ENCODE measurements at places on chromosomes 16 and 17. TPM values are rescaled to one million over a fixed set of nuclear protein-coding genes. Genes with fewer than 3 reads are reported as not detected.

DNA sequence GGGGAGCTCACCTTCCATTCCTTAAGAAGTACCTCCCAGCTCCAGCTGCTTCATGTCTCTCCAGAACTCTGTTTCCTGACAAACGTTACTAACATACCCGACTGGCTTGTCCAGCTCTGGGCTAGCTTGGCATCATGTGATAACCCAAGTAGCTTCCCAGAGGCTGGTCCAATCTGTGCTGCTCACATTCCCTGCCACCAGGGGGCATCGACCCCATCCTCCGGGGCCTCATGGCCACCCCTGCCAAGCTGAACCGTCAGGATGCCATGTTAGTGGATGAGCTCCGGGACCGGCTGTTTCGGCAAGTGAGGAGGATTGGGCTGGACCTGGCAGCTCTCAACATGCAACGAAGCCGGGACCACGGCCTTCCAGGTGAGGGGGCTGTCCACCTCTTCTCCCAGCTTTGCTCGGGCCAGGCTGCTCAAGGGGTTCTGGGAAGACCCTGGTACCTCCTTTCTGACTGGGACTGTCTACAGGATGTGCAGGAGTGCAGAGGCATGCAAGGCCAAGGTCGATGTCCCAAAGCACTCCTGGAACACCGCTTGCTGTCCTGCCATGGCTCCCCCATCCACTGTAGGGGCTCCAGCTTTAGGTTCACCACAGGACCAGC lies 7.6 kb downstream of the EPX start:
- DNase-seq: peak; percentile 72

GRCh38 chr17:38908676-38909181 lies 16.7 kb upstream of the LASP1NB start:
- DNase-seq: no peak

- DNase-seq: no peak
Observed at GRCh38 chr17:59145571-59146096, 9.4 kb downstream of the SKA2 start.

- DNase-seq: peak; percentile 27
Observed at GRCh38 chr16:49455991-49456745, 82.6 kb downstream of the C16orf78 start.

GRCh38 chr17:50689251-50689650 lies 18.5 kb downstream of the ANKRD40 start:
- DNase-seq: no peak

DNA sequence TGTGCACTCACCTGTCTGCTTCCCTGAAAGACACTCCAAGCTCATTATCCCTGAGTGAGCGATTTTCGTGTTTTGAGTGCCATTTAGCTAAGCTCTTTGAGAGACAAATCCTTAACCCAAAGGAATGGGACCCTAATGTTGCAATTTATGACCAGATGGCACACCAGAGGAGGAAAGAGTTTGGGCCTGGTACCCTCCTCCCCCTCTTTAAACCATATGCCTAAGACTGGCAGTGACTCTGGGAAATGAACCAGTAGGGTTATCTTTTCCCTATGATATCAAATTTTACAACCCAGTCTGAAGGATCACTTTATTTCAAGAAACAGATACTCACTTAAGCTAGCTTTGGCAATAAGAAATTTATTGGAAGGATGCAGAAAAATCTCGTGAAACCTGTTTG lies 550.4 kb downstream of the TOX3 start:
- no peak for DNase-seq

- no peak for DNase-seq
Observed at GRCh38 chr17:79809530-79810129, 12.8 kb upstream of the CBX8 start.

DNA sequence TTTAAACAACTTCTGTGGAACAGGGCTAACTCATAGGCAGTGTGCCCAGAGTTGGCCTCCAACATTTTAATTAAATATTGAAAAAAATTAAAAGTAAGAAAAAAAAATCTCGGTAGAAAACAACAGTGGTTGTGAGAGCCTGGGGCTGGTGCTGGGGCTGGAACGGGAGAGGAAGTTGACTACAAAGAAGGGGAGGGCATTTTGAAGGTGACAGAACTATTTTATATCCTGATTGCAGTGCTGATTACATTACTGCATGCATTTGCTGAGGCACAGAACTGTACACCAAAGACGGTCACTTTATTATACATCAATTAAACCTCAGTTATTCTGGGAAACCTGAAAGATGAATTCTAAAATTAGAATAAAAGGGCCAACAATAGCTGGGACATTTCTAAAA lies 142.5 kb downstream of the PARN start:
- DNase-seq: no peak

- no peak for DNase-seq
Observed at GRCh38 chr17:67126983-67127382, 82.6 kb downstream of the CACNG1 start.

DNA sequence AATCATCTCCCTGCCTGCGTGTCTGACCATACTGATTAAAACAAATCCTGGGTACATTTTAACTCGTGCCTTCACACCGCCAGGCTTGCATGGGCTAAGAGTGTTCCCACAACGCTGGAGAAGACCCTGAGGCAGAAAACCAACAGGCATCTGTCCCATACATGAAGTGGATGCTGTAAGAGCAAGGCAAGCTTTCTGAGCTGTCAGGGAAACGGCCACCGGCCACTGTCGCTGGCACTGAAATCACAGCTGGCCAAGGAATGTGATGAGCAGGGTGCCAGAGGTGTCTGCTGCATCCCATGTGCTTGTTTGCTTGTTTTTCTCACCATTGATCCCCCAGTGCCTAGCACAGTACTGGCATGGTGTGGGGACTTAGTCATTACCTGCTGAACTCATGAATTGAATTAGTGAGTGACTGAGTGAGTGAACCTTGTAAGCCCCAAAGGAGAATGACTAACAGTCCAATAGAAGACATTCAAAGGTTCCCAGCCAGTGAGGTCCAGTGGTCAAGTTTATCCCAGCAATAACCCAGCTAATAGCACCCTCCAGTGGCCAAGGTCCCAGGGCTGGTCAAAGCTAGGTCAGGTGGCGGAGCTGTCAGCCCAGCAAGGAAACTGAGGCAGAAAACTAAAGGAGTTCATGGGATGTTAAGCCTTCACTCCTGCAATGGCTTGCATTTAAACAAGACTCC lies 92.7 kb upstream of the CDH5 start:
- no peak for DNase-seq

DNA sequence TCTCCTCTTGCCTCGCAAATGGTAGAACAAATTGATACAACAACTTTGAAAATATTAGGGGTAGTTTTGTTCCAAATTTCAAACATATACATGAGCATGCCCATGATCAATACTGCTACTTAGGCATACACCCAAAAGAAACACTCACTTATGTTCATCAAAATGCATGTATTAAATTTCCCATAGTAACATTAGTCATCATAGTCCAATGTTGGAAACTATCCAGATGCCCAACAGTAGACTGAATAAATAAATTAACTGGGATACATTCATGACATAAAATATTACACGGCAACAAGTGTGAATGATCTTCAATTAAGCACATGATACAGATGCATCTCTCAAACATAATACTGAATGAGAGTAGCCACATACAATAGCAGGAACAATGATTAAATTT lies 391.6 kb downstream of the CDH11 start:
- no peak for DNase-seq

- DNase-seq: no peak
Observed at GRCh38 chr17:81386646-81387099, 8.6 kb upstream of the BAHCC1 start.

DNA sequence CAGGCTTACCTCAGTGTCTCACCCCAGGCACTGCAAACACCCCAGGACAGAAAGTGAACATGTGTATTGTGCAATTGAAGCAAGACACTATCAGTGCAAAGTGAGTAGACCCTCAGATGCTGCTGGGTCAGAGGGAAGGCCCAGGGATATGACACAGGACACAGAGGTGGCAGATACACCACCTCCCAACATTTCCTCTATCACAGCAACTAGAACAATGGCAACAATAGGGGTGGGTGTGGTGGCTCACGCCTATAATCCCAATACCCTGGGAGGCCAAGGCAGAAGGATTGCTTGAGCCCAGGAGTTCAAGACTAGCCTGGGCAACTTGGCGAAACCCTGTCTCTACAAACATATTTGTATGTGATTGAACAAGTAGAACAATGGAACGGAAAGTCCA lies 22.5 kb downstream of the MILR1 start:
- DNase-seq: no peak

- DNase-seq: no peak
Observed at GRCh38 chr16:67459861-67460150, 21.2 kb downstream of the ATP6V0D1 start.

DNA sequence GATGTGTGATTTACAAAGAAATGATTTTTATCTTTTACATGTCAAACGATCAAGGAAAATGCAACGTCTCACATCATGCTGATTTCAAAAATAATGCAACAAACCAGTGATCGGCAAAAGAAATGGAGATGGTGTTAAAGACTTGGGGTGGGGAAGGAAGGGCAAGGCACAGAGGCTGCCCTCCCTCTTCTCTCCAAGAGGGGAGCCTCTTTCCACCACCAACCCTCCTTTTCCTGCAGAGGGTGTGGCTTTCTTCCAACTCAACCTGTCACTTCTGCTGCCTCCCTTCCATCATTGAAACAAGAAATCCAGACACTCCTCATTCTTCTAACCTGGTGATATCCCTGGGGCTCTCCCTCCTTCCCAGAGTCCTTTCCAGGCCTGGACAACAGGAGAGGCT lies 320.8 kb downstream of the SLC39A11 start:
- DNase-seq: no peak

DNA sequence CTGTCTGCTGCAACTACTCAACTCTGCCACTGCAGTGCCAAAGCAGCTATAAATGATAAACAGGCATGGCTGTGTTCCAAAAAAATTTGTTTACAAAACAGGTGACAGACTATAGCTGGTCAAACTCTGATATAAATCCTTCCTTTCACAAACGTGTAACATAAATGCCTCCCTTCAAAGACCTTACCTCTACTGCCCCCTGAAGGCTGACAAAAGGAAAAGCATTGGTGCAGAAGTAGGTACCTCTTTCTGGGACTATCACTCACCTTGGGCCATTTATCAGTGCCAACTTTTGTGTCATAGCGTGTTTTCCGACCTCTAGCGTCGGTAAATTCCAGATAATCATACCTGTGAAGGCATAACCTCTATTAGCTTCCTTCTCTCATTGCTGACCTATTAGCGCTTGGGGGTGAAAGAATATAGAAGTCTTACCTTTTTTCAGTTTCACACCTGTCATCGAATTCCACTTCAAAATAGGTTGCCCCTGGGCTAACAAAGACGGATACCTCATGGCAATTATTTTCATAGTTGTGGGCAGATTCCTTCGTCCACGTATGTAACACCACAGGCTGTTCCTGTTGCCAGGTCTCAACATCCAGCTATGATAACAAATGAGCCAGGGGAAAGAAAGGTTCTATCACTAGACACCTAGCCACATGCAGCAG lies 67.9 kb downstream of the ZZEF1 start:
- no peak for DNase-seq

GRCh38 chr16:1655909-1656807 lies 21.9 kb upstream of the JPT2 start:
- DNase-seq: no peak

- peak; percentile 67 for DNase-seq
Observed at GRCh38 chr17:35373984-35374765, 754 bp upstream of the SLFN11 start.

DNA sequence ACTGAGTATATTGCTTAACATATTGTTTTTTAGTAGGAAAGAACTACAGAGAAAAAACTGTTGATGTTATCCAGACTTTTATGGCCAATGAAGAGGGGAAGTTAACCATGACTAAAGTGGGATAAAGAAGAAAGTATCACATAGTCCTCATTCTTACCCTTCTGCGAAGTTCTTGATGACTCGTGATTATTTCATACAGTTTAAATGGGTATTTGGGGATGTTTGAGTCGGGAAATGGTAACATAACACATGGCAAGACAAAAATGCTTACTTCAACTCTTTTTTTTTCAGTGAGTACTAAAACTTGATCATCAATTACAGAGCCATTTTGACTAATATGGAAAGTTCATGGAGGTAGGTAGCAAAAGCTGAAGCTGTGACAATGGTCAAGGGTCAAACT lies 4.9 kb downstream of the POLG2 start:
- DNase-seq: no peak

GRCh38 chr17:60598001-60598736 lies 1.8 kb upstream of the PPM1D start:
- DNase-seq: no peak

GRCh38 chr17:34024806-34025551 lies 230.1 kb upstream of the CCL2 start:
- DNase-seq: no peak

DNA sequence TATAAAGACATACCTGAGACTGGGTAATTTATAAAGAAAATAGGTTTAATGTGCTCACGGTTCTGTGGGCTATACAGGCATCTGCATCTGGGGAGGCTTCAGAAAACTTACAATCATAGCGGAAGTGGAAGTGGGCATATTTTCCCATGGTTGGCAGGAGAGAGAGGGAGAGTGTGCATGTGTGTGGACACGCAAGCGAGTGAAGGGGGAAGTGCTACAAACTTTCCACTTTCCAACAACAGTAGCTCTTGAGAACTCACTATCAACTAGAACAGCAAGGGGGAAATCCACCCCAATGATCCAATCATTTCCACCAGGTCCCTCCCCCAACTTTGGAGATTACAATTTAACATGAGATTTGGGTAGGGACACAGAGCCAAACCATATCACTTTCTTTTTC lies 11.1 kb downstream of the TAOK1 start:
- DNase-seq: no peak

- peak; percentile 96 for DNase-seq
Observed at GRCh38 chr16:31868691-31869167, 4.9 kb upstream of the ZNF267 start.

Gene TBX4
- not detected for total RNA-seq

Gene NHLRC4
- total RNA-seq: 17.3 TPM

Gene CBX2
- total RNA-seq: 0.83 TPM

Gene DPEP3
- not detected for total RNA-seq

Gene PABPN1L
- not detected for total RNA-seq

Gene MYH13
- 0.19 TPM for total RNA-seq

Gene HOXB5
- total RNA-seq: 17.7 TPM

Gene MPP2
- total RNA-seq: 0.53 TPM

Gene KCNH6
- total RNA-seq: 3.3 TPM
